Adrenal gland (tissue), 19 donors: ENCODE measurements at places on chromosomes 5 and 9. TPM values are rescaled to one million over a fixed set of nuclear protein-coding genes. Genes with fewer than 3 reads are reported as not detected.

DNA sequence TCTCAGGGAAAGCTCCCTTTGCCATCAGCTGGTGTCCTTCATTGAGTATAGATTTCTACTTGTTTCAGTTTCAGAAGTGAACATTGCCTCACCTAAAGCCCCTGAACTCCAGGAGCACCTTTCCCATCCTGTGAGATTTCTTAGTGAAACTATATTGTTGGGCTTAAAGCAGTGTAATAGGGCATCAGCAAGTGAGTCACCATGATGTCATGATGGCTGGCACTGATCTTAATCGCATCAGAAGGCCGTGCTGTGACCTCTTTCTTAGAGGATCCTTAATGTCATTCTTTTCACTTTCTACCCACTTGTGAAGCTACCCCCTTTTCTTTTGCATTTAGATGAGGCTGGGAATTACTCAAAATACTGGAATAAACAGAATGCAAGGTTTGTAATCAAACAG lies 401.3 kb downstream of the MTRR start:
- no peak overlapping the region for H3K27ac ChIP-seq
- no peaks in the 10 kb centered on the region for H3K4me1 ChIP-seq
- no peaks in the 10 kb centered on the region for H3K27me3 ChIP-seq
- DNase-seq, result no peak

DNA sequence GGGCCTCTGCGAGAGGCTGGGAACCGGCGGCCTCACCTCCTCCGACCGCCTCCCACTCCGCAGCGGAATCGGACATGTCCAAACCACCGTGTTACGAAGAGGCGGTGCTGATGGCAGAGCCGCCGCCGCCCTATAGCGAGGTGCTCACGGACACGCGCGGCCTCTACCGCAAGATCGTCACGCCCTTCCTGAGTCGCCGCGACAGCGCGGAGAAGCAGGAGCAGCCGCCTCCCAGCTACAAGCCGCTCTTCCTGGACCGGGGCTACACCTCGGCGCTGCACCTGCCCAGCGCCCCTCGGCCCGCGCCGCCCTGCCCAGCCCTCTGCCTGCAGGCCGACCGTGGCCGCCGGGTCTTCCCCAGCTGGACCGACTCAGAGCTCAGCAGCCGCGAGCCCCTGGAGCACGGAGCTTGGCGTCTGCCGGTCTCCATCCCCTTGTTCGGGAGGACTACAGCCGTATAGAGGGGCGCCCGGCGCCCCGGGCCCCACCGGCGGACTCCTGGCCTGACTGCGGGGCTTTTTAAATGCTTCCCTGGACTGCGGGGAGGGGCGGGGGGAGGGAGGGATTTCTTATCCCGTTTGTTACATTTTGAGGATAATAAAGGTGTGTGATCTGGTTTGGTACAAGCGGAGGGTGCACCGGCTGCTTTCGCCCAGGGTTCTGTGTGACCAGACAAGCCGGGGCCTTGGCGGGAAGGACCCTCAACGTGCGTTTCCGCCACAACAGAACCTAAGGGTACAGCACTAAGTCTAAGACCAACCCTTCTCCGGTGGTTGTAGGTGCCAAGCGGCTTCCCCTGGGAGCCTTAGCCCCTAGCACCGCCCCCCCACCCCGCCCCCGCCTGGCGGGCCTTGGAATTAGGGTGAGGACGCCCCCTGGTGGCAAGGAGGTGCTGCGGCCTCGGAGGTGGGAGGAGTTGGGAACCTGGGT lies 9.3 kb downstream of the PRR7 start:
- DNase-seq, result peak; percentile 92
- H3K4me3 ChIP-seq, result no peak overlapping the region
- no peaks in the 10 kb centered on the region for H3K36me3 ChIP-seq
- no peak overlapping the region for H3K27ac ChIP-seq
- no peaks in the 10 kb centered on the region for H3K27me3 ChIP-seq

- no peak overlapping the region for H3K27ac ChIP-seq
- H3K4me1 ChIP-seq, result peaks cover 30% of the 10 kb centered on the region
- H3K27me3 ChIP-seq, result peaks cover 94% of the 10 kb centered on the region
- no peaks in the 10 kb centered on the region for H3K36me3 ChIP-seq
- H3K4me3 ChIP-seq, result peak overlapping the region; percentile 51
Observed at GRCh38 chr9:124010665-124011321, 775 bp upstream of the LHX2 start.

LRRC8A gene
- 41.0 TPM for total RNA-seq

- no peaks in the 10 kb centered on the region for H3K27me3 ChIP-seq
- H3K4me3 ChIP-seq, result no peak overlapping the region
- H3K27ac ChIP-seq, result no peak overlapping the region
- DNase-seq, result no peak
- H3K4me1 ChIP-seq, result peaks cover 47% of the 10 kb centered on the region
- H3K36me3 ChIP-seq, result no peaks in the 10 kb centered on the region
Observed at GRCh38 chr5:136014049-136015002, 14.5 kb upstream of the TGFBI start.

DNA sequence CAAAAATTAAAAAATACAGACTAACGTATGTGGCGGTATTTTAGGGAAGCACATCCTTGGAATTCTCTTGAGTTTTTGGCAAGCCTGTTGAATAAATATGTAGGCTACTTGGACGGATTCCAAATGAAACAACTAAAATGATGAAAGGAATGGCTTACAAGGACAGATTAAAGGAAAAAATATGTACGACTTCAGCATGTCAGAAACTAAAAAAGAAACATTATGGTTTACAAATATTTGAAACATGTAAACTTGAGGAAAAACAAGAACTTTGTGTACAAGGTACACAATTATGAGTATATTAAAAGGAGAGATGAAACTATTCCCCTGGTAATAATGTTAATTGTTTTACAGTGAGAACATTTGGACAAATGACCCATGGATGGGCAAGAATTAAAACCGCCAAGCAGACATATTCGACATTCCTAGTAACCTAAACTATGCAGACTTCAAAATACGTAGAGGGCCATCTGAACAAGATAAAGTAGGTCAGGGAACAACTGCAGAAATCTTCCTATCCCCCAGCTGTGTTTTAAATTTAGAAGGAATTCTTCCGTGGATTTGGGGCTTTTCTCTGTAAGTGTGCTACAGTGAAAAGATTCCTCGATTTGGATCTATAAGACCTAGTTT lies 12.5 kb downstream of the EDIL3 start:
- H3K4me1 ChIP-seq, result no peaks in the 10 kb centered on the region
- no peak overlapping the region for H3K27ac ChIP-seq
- no peak overlapping the region for H3K4me3 ChIP-seq
- DNase-seq, result no peak
- H3K27me3 ChIP-seq, result no peaks in the 10 kb centered on the region

GRCh38 chr9:76013809-76014208 lies 123.3 kb downstream of the PCSK5 start:
- no peak overlapping the region for H3K4me3 ChIP-seq
- H3K27ac ChIP-seq, result no peak overlapping the region
- no peak for DNase-seq
- H3K36me3 ChIP-seq, result no peaks in the 10 kb centered on the region

DNA sequence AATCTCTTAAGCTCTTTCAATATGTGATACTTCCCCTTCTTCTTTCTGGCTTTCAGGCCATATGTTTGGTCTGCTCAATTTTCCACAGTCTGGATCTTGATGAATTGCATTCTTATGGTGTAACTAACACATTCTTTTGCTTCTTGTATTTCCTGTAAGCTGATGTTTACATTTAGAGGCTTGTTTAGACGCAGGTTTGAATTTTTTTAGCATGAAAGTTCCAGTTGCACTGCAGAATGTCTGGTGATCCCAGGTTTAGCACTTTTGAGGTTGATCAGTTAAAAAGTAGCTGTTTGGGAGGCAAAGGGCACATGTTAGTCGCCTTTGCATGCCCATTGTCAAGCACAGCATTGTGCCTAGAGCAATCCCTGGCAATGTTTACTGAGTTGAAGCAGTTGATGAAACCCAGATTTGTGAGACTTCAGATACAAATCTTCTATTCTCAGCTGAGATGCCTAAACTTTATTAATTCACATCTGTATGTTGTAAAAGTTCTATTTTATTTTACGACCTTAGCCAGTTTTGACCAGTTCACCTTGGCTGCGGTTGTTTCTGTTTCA lies 59.6 kb upstream of the SPATA31C2 start:
- no peak for DNase-seq
- no peaks in the 10 kb centered on the region for H3K36me3 ChIP-seq
- no peaks in the 10 kb centered on the region for H3K27me3 ChIP-seq
- H3K27ac ChIP-seq, result no peak overlapping the region
- no peaks in the 10 kb centered on the region for H3K4me1 ChIP-seq

DNA sequence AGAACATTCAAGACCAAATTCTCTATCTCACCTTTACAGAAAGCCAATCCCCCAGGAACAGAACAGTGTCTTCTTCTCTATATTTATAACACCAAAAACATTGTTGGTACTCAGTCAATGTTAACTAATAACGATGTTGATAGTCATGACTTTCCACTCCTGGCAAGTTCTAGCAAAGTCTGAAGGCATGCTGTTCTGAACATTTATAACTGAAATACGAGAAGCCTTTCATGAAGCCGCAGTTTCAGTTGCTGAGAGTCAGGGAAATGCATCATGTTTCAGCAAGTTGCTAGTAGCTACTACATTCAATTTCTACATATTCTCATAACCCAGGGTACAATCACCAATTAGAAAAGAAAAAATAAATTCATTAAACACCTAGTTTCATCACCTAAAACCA lies 301.4 kb downstream of the PDE4D start:
- H3K4me3 ChIP-seq, result no peak overlapping the region
- H3K27ac ChIP-seq, result no peak overlapping the region
- no peaks in the 10 kb centered on the region for H3K27me3 ChIP-seq
- DNase-seq, result no peak

VPS13A gene
- total RNA-seq, result 30.7 TPM
